NCI-H187 treated with DMSO at 0.1 percent for 48 hours (cell line): ENCODE measurements at places on chromosomes 1 and 21.

- DNase-seq = no peak
Observed at GRCh38 chr21:15436031-15436430, 293.8 kb upstream of the USP25 start.

- DNase-seq = no peak
Observed at GRCh38 chr1:213061263-213061662, 10.2 kb downstream of the RPS6KC1 start.

- no peak for DNase-seq
Observed at GRCh38 chr1:245099401-245099800, 55.4 kb upstream of the KIF26B start.

GRCh38 chr1:39672551-39672947, 642 bp upstream of the NT5C1A start:
- no peak for DNase-seq

DNA sequence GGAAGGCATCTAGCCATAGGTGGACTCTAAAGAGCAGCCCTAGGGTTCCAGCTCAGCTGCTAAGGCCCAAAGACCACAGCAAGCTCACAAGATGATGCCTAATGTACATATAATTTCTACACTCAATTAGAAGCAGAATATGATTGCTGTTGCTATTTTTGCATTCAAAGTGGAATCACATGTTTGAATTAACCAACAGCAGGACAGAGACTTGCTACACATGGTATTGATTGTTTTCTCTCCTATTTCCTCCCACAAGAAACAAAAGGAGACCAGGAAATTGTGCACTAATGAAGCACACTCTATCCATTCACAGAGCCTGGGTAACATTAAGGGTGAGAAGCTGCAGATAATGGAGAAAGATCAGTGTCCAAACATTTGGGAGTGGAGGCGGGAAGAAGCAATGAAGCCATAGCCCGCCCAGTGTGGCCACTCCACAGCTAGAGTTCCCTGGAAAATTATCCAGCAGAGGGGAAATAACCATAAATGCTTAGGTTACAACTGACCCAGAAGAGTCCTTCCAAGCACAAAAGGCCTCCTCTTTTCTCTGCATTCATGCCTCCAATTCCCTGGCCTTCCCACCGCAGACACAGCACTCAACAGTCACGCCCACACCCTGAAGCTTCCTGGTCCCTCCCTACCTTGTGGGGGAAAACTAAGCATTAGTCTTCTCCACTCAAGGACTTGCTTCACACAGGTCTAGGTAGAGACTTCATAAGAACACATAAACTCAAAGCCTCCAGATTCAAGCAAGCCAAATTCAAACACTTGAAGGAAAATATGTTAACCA, 7.5 kb downstream of the CNN3 start:
- peak; percentile 69 for DNase-seq

DNA sequence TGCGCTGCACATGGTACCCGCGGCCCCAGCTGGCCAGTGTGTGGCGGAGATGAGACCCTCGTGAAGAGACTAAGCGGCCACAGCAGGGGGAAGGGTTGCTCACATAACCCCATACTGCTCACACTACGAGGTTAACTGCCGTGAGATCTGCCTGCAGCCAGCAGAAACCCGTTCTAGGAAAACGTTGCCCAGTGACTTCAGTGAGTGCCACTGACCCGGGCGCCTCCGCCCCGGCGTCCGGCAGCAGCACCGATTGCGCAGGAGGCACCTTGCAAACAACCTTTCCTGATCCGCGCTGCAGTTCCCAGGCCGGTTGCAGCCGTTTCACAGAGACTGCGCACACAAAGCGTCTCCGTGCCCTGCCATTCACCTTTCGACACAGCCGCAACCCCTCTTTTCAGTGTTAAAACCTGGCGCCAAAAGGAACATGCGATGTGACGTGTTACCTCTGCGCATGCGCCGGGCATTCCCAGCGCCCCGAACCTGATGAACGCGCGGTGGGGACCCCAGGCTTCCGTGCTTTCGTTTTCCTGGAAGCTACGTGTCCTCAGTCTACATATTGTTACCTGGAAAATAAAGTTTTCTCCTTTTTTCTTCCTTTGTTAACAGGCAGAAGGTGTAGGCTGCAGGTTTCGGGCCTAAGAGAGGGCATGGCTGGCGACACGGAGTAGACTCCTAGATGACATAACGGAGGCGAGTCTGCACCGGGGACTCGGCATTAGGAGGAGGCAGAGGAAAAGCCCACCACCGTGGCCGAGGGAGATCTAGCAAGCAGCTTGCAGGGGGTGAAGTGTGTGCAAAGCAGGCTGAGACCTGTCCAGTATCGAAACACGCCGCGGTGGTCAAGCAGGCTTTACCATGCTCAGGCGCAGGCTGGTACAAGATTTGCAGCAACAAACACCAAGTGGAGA, 8.9 kb downstream of the VPS26C start:
- peak; percentile 12 for DNase-seq

DNA sequence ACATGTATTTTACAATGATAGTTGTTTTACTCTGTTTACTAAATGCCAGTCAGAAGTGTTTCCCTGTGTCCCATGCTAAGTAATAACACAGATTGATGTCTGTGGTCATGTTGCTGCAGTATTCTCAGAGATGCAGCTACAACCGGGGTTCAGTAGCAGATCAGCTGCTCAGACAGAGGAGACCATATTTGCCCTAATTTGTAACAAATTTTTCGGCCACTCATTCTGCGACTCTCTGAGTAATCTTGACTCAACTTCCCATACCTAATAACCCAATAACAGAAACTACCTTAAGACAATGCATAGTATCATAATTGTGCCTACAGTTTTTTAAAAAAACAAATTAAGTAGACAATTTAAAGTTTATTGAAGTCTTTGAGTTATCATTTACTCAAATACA, 32.6 kb downstream of the NIBAN1 start:
- no peak for DNase-seq

GRCh38 chr1:103058391-103058790, 49.9 kb downstream of the COL11A1 start:
- no peak for DNase-seq

DNA sequence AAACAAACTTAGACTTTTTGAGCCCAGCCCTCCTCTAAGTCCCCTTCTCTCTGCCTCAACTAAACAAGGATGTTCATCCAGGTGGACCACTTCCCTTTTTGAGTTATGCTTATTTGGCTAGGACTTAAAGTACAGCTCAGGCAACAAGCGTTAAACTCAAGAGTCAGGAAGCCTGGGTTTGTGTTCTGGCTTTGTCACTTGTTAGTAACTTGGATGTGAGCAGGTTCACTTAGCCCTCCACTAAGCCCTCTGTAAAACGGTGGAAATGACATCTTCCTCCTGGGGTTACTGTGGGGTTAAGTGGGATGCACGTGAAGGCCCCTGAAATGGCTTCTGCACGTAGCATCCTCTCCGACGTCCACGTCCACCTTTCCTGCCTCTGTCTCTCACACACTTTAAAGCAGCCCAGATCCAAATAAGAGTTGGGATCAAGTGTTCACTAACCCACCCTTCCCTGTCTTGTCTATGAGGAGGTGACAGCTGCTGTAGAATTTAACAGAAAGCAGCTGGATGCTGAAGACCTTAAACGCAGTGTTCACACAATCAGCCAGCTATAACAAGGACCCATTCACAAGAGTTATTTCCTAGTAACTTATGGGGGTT, 152.7 kb downstream of the TGFBR3 start:
- no peak for DNase-seq

GRCh38 chr1:234597894-234598293, 12.1 kb downstream of the IRF2BP2 start:
- DNase-seq = no peak

GRCh38 chr1:243667591-243667990, 182.5 kb downstream of the AKT3 start:
- no peak for DNase-seq

DNA sequence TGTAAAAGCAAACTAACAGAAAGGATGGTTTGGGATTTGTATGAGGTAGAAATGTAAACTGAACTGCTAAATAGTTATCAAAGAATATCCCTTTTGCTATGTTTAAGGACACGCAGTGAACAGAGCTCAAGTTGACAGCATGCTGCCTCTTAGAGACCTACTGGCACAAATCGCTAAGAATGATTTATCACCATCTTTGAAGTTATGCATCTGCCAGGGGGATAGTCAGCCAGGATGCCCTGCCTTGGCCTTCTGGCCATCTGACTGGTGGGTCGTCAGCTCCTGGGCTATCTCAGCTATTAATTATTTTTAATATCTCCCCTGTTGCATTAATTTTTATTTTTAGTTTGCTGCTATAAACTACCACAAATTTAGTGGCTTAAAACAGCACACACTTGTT, 334.8 kb upstream of the KAZN start:
- DNase-seq = no peak

DNA sequence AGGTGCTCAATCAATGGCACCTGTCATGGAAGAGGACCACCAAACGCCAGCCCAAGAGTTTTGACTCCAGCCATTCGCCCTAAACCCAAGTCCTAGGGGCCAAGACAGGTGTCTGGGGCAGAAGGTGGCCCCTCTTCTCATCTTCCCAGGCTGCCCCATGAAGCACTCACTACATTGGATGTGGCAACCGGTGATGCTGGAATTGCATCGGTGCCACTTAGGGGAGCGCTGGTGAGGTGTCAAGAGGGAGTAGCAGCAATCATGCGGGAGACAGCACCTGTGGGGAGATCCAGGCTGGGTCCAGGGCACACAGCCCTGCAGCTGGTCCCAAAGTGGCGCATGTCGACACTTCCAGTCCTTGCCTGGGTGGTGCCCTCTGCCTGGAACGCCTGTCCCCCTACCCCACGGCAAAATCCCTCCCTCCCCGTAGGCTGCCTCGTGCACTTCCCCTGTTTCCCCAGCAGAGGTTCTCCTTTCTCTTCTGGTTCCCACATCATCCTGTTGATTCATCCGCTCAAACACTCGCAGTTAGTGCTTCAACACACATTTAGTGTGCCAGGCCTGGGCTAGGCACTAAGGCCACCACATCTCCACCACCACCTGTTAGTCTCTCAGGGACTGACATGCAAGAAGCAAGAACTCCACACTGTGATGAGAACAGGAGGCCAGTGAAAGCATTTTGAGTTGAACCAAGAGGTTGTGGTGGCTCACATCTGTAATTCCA, 18.5 kb downstream of the PLA2G2D start:
- no peak for DNase-seq

DNA sequence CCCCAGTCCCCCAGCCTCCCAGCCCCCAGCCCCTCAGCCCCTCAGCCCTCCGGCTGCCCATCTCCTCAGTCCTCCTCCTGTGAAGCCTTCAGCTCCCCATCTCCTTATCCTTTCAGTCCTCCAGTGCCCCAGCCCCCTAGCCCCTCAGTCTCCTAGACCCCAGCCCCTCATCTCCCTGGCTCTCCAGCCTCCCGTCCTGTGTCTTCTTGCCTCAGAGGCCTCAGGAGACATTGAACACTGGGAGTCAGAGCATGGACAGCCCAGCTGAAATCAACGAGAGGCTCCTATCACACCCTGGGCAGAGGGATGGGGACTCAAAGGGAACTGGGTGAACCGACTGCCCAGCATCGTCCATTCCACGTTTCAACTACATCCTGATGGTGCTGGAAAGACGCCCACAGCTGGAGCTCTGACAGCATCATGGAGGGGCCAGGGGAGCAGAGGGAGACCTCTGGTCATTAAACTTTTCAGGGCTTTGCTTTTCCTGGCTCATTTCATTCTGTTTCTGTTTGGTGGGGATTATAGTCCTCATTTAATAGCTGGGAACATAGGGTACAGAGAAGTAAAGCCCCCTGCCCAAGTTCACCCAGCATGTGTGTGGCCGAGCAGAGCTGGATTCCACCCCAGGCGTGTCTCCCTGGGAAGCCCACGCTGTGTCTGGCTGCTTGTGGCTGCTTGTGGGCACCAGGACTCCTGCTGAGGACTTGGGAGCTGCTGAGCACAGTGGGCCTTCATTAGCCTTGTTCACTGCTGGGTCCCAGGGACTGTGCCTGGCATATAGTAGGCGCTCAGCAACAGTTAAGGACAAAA, 396.7 kb downstream of the PTPRU start:
- no peak for DNase-seq

DNA sequence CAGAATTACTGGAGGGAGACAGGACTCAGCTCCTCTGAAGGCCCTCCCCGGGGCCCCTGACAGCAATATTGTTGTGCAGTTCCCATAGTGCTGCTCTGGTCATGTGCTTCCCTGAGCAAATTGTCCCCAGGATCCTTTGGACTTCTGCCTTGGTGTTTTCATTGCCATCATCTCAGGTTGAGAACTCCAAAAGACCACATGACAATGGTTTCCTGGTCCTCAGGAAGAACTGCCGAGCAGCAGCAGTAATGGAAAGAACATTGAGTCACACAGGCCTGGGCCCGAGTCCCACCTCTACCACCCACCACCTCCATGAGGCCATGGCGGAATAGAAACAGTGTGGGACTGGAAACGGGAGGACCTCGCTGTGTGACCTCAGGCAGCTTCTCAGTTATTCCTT, 6.3 kb upstream of the CTTNBP2NL start:
- no peak for DNase-seq

- no peak for DNase-seq
Observed at GRCh38 chr1:73627723-73628122, 570.3 kb downstream of the LRRIQ3 start.

GRCh38 chr1:24801176-24801575, 55.9 kb downstream of the CLIC4 start:
- no peak for DNase-seq

- no peak for DNase-seq
Observed at GRCh38 chr1:185568155-185569123, 165.8 kb upstream of the HMCN1 start.

DNA sequence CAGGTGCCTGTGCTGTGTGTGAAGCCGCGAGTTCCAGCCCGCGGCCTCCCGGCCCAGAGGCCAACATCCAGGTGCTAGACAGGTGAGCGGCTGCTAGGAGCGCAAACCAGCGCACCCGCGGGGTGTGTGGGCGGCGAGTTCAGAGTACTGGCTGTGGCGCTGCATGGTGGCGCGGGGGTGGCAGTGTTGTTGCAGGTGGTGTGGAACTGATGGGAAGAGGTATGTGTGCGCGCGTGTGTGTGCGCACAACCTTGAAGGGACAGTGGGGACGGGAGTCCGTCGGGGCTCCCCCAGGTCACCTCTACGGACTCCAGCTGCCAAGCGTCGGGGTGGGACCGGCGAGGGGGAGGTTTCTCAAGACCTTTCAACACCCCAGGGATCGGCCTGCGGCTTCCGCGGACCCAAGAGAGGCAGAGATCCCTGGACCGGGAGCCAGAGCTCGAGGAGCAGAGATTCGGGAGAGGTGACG, 433 bp upstream of the DMBX1 start:
- no peak for DNase-seq

GRCh38 chr1:115214098-115214497, 124.0 kb downstream of the NGF start:
- no peak for DNase-seq

- no peak for DNase-seq
Observed at GRCh38 chr1:234697741-234698140, 87.8 kb upstream of the IRF2BP2 start.

DNA sequence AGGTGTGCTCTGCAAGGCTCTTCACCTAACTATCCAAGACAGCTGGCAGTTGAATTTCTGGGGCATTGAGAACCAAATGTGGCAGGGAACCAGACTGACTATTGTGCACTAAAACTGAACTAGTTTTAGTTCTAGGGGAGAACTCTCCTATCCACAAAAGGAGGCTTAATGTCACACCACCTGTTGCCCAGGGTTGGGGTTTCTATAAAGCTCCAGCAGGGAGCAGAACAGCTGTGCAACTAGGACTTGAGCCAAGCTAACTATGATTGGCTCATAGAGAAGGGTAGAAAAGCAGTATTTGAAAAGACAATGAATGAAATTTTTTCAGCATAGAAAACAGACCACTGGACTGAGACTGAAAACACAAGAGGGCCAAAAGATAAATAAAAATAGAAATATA, 53.3 kb upstream of the FGGY start:
- DNase-seq = no peak
